Hippocampal formation (tissue), 2 donors: ENCODE measurements at places on chromosomes 12 and 14.

DNA sequence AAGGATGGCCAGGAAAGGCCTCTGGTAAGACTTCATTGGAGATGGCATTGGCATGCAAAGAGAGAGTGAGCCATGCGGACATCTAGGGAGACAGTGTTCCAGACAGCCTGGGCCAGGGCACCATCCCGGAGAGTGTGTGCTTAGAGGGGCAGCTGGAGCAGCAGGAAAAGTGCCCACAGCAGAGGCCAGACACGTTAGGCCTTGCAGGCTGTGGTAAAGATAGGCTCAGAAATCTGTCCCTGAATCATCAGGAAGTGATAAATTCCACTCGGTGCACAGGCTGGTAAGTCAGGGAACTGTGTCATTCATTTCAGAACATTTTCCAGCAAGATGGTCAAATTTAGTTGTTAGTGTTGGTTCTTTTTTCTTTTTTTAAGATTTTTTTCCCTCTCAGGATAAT is 8.8 kb downstream of the GALNT16 start:
- no peak for DNase-seq

GRCh38 chr12:122646517-122647217 is 56.5 kb downstream of the HCAR2 start:
- DNase-seq, result no peak

- no peak for DNase-seq
Measured at GRCh38 chr12:28893365-28893764, 255.7 kb upstream of the FAR2 start.

GRCh38 chr12:65259501-65259900 is 19.0 kb upstream of the MSRB3 start:
- DNase-seq, result no peak

GRCh38 chr14:68535404-68536017 is 257.4 kb downstream of the ZFP36L1 start:
- DNase-seq, result no peak
